Large intestine (tissue), 12 donors: ENCODE measurements at places on chromosomes 2 and 18.

- DNase-seq, result no peak
Measured at GRCh38 chr2:237558961-237559641, 7.3 kb upstream of the PRLH start.

GRCh38 chr2:226730481-226730880 lies 69.1 kb downstream of the IRS1 start:
- DNase-seq, result no peak

DNA sequence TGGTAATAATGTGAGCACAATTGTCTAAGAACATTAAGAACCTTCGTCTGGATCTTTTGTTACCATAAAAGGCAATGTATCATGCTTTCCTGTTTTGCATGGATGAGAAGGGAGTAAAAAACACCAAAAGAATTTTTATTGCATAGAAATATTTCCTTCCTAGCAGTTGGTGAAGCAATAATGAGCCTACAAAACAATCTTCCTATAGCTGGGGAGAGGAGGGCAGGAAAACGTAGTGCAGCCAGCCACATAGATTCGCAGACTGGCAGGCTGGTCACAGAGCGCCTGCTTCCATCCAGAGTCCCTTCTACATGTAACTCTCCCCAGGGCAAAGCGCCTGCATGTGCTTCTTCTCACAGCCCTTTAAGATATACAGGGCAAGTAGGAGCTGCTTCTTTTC lies 190.4 kb downstream of the BABAM2 start:
- DNase-seq, result peak; percentile 77

- DNase-seq, result no peak
Measured at GRCh38 chr2:106147665-106148064, 46.4 kb downstream of the UXS1 start.

DNA sequence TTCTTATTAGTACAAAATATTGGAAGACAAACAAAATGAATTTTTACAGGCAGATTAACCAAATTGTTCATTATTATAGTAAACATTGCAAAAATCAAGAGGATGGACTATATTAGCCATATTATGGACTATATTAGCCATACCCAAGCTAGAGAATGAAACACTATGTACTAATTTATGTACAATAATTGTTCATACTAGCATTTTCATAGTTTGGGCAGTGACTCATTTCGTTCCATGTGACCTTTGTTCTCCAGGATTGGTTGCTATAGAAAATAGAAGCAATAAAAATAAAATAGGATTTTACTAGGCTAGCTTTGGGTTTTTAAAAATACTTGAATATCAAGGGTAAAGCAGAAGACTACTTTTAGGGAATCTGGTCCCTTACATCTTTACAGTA lies 176.8 kb downstream of the ZEB2 start:
- DNase-seq, result no peak

DNA sequence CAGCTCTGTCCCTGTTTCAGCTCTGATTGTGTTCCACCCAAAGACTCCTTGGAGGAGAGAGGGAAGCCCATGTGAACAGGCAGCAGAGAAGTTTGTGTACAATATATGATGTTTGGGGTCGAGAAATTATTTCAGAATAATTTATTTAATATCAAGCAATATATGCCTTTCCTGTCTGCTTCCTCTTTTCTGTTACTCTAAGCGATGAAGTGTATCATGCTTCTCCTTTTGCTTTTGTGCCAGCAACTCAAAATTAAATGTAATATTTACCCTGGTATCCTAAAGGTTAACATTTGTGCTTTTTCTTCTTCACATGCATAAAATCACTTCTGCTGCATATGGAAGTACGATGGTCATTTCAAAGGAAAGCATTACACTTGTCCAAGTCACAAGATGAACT lies 2.4 kb upstream of the NTSR2 start:
- DNase-seq, result no peak
